GM12865 (cell line): ENCODE measurements at places on chromosomes 3 and 15.

- DNase-seq: no peak
These were observed 17.7 kb downstream of the AMOTL2 start for GRCh38 chr3:134356411-134357040.

- peak; percentile 43 for DNase-seq
These were observed 37.7 kb downstream of the CCR4 start for GRCh38 chr3:32989171-32989570.

DNA sequence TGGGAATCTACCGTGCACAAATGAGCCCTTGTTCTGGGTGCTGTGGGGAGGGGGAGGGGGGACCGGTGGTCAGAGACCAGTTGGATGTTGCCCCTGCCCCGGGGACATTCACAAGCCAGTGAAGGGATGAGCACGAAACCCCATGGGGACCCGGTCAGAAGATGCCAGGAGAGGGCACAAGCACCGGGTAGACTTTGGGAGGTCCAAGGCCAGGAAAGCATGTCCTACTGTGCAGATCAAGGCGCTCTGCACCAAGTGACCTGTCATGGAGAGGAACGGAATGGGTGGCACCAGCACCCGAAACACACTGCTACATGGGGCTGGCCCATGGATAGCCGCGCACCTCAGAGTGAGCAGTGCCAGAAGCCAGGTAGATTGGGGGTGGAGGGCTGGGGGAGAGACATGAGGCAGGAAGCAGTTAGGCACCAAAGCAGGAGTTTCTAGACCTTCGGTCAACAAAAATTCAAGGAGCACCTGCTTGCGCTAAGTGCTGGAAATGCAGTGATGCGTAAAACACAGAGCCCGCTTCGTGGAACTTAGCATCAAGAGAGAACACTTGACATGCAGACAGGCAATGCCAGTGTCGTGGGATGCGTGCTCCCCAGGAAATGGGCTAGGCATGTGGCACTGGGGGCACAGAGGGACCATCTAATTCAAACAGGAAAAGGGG is 99.1 kb downstream of the CPN2 start:
- DNase-seq: no peak

- DNase-seq: peak; percentile 79
These were observed 88.6 kb upstream of the ZNF280D start for GRCh38 chr15:56821721-56822425.

GRCh38 chr15:85752124-85752475 is 42.6 kb downstream of the KLHL25 start:
- DNase-seq: no peak
